Left renal cortex interstitium (tissue), 4 donors: ENCODE measurements at places on chromosomes 12 and 14. TPM values are rescaled to one million over a fixed set of nuclear protein-coding genes. Genes with fewer than 3 reads are reported as not detected.

GALNT6 gene
- 6.6 TPM for polyA plus RNA-seq

PRPH gene
- not detected for polyA plus RNA-seq

GRIP1 gene
- 23.2 TPM for polyA plus RNA-seq

REM2 gene
- 2.0 TPM for polyA plus RNA-seq

NTN4 gene
- polyA plus RNA-seq, result 105 TPM

TFCP2 gene
- polyA plus RNA-seq, result 59.0 TPM

GLIPR1L2 gene
- polyA plus RNA-seq, result 4.3 TPM

CLEC7A gene
- polyA plus RNA-seq, result 2.6 TPM

MFAP5 gene
- polyA plus RNA-seq, result 0.38 TPM

FAM186B gene
- 0.97 TPM for polyA plus RNA-seq

CPNE8 gene
- polyA plus RNA-seq, result 12.1 TPM

SAMD15 gene
- polyA plus RNA-seq, result 8.6 TPM

GRCh38 chr14:93137864-93138263, 22.1 kb upstream of the ITPK1 start:
- no peak for DNase-seq

DNA sequence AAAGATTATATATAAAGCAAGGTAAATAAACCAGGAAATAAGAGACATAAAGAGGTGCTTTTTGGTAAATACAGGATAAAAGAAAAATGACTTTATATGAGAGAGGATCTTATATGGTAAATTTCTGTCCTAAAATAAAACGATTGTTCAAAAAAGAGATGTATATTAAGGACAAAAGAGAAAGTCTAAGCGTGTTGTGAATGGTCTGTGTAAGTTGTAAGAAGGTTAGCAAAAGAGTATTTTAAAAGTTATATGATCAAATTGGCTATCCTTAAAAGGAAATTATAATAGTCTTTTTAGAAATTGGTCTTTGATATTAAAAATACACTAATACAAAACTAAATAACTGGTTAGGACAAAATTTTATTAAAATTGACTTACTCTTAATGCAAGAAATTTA, 14.1 kb upstream of the ACSM4 start:
- no peak for DNase-seq

GRCh38 chr14:32507029-32507984, 178.2 kb downstream of the AKAP6 start:
- DNase-seq, result no peak

- no peak for DNase-seq
These were observed 156.8 kb downstream of the KCNA5 start for GRCh38 chr12:5200278-5201087.

DNA sequence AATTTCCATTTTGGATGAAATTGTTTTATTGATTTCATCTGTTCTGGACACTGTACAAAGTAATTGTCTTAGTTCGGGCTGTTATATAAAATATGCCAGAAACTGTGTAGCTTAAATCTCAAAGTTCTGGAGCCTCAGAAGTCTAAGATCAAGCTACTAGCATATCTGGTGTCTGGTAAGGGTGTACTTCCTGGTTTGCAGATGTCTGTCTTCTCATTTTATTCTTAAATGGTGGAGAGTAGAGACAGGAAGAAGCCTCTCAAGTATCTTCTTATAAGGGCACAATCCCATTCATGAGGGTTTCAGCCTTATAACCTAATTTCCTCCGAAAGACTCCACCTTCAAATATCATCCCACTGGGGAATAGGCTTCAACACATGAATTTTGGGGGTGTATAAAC, 51.3 kb downstream of the MON2 start:
- DNase-seq, result no peak

GRCh38 chr14:92644171-92644969, 104.1 kb downstream of the LGMN start:
- no peak for DNase-seq

DNA sequence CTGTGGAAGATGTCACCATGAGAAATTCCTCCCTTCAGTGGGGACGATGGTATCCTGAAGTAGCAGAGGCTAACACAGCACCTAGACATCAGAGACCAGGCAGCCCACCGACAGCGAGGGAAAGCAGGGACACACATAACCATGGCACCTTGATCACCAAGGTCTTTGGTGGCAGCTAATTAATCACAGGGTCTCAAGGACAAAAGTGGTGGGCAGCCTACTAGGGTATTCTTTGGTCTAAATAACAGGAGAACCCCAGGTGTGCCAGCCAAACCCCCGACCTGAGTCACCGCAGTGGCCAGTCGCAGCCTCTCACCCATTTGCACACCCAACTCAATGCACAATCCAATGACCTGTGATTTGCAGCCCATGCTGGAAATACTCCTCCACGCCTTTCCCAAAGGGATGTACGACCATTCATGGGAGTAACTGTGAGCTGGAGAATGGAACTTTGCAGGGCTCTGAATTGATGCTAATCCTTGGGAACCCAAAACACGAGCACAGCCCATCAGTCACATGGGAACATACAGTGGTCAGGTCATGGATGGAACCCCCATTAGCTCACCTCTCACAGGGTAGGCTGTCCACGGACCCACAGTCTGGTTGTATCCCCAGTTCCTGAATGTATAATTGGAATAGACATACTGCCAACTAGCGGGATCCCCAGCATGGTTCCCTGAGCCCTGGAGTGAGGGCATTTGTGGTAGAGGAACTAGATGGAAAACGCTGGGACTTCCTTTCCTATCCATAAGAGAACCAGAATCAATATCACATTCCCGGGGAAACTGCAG, 58.7 kb upstream of the C14orf180 start:
- no peak for DNase-seq

DNA sequence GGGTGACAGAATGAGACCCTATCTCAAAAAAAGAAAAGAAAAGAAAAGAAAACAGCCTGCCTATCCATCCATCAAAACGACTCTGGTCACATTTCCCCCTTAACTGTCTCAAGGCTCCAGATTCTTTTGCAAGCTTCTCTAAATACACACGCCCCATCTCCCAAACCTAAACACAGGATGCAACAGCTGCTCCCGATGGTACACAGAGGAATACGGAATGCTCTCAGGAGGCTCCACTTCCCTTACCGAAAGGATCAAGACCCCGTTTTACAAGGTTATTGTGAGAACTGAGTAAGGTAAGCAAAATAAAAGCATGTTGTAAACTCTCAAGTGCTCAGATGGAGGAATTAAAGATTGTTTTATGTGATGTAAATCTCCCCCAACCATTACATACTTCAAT, 62.3 kb downstream of the NT5DC3 start:
- no peak for DNase-seq

- DNase-seq, result no peak
These were observed 52.7 kb upstream of the NR2C1 start for GRCh38 chr12:95126076-95126475.

GRCh38 chr12:56374726-56375597, 12.3 kb upstream of the APOF start:
- no peak for DNase-seq

DNA sequence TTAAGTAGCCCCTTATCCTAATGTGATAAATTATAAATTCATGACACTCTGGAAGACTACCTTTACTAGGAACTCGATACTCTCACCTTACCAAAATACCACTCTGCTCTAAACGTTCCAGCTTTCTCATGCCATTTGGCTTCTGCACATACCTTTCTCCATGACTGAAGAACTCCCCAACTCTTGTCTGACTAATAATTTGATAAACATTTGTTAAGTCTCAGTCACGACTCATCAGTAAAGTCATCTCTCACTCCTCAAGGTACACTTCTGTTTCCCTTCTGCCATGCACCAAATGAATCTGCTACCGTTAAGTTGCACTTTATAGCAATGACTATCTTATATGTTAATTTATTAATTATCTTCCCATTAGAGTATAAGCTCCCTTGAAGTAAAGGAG, 498.3 kb upstream of the NOVA1 start:
- DNase-seq, result no peak

DNA sequence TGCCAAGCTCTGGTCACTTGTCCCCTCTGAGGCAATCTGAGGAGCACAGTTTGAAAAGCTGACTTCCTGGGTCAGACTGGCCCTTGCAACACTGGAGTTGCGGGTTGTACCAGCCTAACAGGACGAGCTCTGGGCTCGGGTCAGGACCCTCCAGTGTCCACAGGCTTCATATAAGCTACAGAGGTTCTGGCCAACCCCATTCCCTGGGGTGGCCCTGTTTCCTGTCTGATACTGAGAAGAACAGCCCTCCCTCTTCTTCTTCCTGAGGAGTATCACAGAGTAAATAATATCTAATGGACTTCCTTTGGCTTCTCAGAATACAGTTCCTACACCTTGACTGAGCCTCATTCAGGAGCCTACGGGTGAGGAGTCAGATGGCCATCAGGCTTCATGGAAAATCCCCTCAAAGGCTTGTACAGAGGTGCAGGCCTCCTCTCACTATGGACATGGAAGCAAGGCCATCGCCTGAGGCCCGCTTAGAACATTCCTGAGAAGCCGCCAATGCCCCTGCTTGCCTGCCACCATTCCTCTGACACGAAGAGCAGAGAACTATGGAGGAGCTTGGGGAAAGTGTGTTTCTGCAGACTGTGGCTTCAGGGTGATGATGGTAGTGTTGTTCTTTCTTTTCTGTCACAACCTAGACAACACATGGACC, 28.5 kb upstream of the ANO2 start:
- DNase-seq, result no peak

- DNase-seq, result no peak
These were observed 140.0 kb downstream of the TMEM121 start for GRCh38 chr14:105666420-105666819.

DNA sequence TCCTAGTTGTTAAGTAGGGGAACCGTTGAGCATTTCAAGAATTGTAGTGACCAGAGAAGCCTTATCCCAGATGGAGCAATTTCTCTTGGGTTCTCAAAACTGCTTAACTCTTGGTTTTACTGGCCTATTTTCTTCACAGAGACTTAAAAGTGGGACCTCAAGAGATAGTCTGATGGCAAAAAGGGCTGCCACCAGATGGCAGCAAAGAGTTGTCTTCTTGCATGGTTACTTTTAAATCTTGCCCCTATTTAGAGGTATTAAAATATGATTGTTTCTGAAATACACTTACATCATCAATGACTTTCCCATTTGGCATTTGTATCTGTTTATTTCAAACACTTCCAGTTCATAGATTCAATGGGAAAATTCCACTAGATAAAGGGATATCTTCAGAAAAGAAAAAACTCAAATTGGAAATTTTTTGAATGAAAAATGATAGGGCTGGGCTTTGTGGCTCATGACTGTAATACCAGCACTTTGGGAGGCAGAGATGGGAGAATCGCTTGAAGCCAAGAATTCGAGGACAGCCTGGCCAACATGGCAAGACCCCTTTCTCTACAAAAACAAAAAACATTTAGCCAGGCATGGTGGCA, 69.9 kb upstream of the CNTN1 start:
- no peak for DNase-seq

DNA sequence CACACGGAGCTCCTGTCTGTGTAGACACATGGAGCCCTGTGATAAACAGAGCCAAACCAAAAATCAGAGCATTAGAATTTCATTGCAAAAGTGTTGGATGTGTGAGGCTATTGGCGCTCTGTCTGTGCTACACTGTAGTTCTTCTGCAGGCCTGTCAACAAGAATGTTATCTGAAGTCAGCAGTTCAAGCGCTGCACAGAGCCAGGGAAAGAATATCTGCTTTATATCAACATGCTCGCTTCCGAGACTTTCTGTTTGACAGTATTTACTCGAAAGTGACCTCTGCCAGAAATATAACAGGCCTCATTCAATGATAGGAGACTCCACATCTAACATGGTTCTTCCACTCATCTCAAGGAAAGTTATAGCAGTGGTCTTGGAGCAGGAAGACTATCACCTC, 118.3 kb downstream of the CCER1 start:
- DNase-seq, result no peak

GRCh38 chr14:103763730-103764488, 48.3 kb downstream of the ZFYVE21 start:
- DNase-seq, result no peak

GRCh38 chr14:94702629-94703028, 67.3 kb downstream of the GSC start:
- DNase-seq, result no peak

GRCh38 chr14:44170556-44170955, 336.5 kb downstream of the FSCB start:
- no peak for DNase-seq

DNA sequence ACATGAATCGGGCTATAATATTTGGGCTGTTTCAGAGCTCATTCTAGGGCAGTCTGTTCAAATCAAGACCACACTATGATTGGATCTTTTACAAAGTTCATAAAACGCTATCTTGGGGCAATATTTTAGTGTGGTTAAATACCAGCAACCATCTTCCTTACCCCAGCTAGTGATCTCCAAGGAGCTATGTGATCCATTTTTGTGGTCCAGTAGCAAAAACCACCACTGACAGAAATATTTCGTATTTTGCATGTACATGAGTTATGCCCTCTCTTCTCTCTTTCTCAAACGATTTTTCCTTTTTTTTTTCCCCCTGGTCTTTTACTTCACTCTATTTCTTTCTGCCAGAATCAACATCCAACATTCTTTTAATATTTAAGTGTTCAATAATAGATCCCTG, 280.6 kb upstream of the KITLG start:
- no peak for DNase-seq

DNA sequence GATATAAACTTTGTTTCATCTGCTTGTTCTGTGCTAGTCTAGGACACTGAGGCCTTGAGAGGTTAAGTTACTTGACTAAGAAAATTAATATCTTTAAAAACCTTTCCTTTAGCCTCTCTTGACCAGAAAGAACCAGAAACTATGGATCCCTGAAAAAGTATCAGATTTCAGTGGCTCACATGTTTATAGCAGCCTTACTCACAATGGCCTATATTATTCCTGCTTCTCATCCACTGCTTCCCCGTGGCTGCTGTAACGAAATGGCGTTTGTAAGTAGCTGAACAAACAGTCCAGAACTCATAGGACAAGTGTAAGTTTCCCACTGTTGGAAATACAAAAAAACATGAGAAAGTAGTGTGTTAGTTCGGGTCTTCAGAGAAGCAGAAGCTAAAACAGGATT, 3.2 kb upstream of the PYGL start:
- DNase-seq, result no peak

- no peak for DNase-seq
These were observed 95.4 kb upstream of the SFSWAP start for GRCh38 chr12:131615326-131616042.

- DNase-seq, result no peak
These were observed 42.4 kb downstream of the ITPR2 start for GRCh38 chr12:26790645-26790994.

- DNase-seq, result no peak
These were observed 36.8 kb downstream of the SPTSSA start for GRCh38 chr14:34425095-34425851.

- DNase-seq, result no peak
These were observed 156.8 kb upstream of the CLEC14A start for GRCh38 chr14:38412654-38413053.

DNA sequence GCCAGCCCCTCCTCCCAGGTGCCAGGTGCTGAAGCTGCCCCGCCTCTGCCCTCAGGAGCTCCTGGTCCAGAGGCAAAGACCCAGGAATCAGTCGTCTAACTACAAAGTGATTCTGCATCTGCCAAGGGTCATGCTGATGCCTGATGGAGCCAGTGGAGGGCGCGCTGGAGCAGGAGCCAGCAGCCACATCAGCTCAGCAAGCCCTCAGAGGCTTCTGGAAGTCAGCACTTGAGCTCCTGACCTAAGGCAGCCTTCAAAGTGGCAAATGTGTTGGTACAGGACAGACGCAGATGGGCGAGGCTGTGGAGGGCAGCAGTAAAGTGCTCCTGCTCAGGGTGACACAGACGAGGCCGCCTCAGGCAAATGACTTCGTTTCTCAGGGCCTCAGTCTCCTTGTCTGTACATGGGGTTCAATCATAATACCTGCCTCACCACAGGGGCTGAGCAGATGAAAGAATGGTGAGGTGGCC, 10.9 kb downstream of the C12orf43 start:
- no peak for DNase-seq
